Muscle of back (tissue), 13 donors: ENCODE measurements at places on chromosomes 4 and X.

- DNase-seq = no peak
Measured at GRCh38 chr4:66482186-66482585, 811.9 kb upstream of the EPHA5 start.

DNA sequence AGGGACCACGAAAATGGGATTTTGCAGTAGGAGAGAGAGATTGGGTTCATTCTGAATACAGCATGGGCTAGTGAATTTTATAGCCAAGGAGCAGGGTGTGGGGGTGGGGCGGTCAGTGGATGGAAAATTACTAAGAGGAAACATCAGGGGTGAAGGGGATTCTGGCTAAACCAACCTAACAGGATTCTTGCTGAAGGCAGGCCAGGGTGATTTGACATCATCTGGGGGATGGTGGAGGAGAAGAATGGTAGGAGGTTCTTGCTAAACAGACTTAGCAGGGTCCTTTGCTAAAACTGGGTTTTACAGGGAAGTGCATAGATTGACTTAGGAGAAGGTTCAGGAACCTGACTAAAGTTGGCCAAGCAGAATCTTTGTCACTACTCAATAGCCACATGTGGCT is 91.9 kb downstream of the DNAAF6 start:
- DNase-seq = no peak

DNA sequence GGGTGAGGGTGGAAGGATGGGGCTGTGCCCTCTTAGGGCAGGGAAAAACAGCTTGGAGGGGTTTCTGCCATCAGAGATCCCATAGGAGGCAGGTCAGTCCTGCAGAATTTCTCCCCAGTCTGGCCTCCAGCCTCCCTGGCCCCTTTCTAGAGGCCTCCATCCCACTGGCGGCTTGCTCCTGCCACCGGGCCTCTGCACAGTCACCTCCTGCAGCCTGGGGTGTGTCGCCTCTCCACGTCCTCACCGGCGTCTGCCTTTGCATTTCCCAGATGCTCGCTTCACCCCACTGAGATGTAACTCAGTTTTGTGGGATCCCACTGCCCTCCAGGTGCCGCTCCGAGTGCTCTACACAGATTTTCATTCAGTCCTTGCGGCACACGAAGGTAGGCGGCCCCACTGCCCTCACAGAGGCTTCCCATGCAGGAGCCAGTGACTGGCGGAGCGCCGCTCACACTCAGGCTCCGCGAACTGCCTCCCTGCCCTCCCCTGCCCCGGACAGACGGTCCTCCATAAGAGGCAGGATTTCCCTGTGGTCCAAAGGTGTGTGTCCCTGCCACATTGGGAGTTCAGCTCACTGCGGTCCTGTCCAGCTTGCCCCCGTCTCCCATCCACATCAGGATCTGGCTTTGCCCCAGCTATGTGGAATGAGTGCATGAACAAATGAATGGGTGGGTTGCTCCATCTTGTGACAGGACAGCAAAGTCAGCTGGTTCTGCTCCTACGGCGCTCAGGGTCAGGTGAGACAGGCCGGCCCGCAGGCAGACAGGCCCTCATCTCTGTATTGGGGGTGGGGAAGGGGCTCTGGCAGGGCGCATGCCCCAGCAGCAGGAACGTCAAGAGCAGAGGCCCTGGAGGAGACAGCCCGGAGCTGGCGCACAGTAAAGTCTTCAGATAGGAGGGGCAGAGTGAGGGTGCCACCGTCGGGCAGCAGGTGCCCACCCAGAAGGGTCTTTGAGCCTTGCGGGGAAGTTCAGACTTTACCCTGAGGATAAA is 2.7 kb upstream of the TMEM271 start:
- no peak for DNase-seq

GRCh38 chr4:123599920-123600810 is 203.6 kb downstream of the SPRY1 start:
- no peak for DNase-seq
